ENCODE measurements at places on chromosomes 5 and 9. TPM values are rescaled to one million over a fixed set of nuclear protein-coding genes. Genes with fewer than 3 reads are reported as not detected.

NPR2 gene
- total RNA-seq: 11.3 TPM

N4BP3 gene
- 12.5 TPM for total RNA-seq

GBGT1 gene
- total RNA-seq: 3.7 TPM

NRG2 gene
- total RNA-seq: 5.1 TPM

Data from diencephalon (tissue), 1 donor.